Hematopoietic multipotent progenitor cell treated with erythropoietin and hydrocortisone succinate and interleukin-3 and kit ligand, for 6 days (in vitro differentiated cells): ENCODE measurements at places on chromosomes 11 and 22.

DNA sequence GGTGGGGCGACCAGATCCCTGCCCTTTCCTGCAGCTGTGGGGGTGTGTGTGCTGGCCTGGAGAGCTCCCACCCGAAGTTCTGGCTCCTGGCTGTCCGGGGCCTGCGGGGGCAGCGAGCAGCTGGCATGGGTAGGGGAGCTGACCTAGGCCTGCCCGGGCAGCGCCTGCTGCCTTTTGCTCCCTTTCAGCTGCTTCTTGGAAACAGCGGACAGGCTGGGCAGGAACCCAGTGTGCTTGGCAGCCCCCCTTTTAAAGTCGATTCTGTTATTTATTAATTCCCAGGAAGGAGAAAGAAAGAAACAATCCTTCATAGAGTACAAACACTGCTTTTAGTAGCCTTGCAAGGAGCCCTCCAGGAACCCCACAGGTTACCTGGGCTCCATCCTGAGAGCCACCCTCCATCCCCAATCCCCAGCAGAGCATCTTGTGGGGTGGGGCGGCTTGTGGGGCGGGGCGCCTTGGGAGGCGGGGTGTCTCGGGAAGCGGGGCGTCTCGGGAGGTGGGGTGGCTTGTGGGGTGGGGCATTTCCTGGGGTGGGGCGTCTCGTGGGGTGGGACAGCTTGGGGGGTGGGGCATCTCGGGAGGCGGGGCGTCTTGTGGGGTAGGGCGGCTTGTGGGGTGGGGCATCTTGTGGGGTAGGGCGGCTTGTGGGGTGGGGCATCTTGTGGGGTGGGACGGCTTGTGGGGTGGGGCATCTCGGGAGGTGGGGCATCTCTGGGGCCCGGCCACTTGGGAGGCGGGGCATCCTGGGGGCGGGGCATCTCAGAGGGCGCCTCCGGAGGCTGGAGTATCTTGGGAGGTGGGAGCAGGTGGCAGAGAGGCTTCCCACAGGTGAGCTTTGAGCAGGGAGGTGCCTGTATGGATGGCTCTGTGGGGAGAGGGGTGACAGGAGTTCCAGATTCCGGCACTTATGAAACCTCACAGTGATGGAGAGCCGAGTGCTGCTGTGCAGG is 7.0 kb downstream of the CD81 start:
- DNase-seq, result peak; percentile 46

- peak; percentile 89 for DNase-seq
Measured at GRCh38 chr11:59102259-59102765, 4.7 kb upstream of the FAM111B start.

DNA sequence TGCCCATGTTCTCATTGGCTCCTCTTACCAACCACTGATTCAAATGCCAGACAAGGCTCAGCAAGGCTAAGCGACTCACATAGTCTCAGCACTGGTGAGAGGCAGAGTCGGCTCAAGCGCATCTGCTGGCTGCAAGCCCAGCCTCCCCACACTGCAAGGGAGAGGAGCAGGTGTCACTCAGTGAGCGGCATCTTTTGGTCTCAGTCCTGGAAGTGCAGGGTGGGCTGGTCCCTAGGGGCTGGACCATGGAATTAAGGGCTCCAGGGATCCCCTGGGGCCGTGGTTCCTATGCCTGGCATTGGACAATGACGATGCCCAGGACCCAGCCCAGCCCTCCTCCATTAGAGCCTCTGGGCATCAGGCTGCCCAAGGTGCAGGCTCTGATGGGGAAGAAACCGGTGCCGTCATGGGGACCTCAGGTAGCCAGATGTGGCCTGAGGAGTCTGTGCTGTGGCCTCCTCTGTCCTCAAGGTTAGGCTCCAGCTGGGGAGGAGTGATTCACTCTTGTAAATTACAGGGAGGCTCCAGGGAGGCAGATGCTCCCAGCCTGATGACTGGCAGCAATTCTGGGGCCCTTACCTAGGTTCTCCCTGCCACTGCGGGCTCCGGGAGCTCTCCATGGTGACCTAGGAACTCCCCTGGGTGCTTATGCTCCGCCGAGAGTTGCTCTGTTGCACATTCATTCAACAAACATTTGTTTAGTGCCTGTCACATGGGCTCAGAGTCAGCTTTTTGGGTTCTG is 28.0 kb downstream of the FADS2 start:
- no peak for DNase-seq

DNA sequence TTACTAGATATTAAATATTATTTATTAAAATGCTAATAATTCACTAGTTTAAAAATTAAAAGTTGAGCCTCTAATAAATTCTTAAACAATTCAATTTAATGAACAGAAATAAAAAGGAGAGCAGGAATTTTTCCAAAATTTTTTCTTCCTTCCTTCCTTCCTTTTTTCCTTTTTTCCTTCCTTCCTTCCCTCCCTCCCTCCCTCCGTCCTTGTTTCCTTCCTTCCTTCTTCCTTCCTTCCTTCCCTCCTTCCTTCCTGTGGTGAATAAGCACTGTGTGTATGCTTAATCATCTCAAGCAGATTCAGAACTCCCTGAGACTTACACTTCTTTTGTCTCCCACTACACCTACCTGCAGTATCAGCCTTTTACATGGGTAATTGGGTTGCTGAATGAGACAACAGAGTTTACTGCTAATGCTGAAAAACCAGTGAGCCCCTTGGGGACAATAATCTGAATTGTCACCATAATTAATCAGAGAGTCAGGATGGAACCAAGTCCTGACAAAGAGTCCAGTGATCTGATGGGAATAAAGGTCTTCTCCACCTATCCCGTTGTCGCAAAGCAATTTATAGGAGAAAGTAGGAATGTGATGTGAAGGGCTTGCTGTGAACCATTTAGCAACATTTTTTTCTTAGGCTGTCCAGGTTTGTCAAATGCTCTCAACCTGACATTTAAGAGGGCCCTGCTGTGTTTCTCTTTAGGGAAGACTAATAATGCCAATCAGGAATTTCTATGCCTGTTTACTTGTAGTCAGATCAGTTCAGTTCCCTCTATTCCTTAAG is 58.1 kb upstream of the CEP295 start:
- DNase-seq, result no peak

DNA sequence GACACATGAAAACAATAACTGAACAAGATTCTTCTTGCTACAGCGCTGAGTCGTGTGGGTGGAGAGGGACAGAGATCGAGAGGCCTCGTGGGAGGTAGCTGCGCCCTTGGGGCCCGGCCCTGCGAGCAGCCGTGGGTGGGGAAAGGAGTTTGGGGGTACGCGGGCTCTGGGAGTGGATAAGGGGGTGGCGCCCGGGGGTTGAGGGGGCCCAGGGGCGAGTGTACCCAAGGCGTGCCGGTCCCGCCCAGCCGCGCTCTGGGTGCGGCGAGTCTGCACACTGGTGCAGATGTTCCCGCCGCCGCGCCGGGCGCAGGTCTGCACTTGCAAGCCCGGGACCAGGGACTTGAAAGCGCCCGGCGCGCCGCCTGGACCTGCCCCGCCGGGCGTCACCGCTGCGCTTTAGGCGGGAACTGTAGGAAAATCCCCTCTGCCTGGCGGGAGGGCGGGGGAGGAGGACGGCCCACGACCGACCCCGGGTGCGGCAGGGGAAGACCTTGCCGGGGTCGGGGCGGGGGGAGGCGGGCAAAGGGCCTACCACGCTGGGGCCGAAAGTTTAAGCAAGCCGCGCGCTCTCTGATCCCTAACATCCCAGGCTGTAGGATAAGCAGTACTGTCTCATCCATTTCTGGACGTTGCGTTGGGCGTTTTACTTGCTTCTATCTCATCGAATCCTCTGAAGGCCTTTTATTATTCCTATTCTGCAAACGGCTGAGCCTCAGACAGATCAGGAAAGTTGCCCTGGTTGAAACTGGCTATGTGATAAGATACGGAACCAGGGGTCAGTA is 1.4 kb upstream of the KREMEN1 start:
- DNase-seq, result peak; percentile 88

GRCh38 chr11:92702805-92703448 is 266.5 kb upstream of the MTNR1B start:
- no peak for DNase-seq

- peak; percentile 42 for DNase-seq
Measured at GRCh38 chr11:9615031-9615451, 41.6 kb downstream of the WEE1 start.

DNA sequence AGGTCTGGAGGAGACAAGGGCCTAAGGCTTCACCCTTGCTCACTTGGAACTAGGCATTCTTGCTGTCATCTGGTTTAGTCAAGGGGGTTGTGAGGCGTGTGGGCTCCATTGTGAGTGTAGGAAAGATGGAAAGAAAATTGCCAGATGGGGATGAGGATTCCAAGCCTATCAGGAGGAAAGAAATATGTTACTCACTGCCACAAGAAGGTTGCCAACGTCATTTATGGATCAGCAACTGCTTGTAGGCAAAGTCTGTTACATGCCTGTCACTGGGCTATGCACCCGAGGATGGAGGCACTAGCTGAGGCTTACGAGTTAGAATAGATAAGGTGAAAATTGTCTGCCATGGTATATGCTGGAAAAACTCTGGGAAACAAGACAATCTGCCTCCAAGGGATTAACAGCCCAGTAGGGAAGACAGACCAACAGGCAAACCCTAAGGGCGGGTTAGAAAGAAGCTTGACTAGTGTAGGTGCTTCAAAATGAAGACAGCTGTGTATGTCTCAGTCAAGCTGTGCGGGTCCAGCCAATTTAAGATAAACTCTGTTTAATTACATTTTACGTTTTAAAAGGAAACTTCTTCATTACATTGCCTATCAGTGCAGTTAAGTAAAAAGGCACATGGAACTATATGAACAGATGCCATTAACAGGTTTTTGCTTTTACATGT is 47.4 kb downstream of the SNX19 start:
- no peak for DNase-seq

GRCh38 chr11:33529461-33529860 is 171.2 kb downstream of the C11orf91 start:
- no peak for DNase-seq

GRCh38 chr22:28855355-28856094 is 27.8 kb upstream of the ZNRF3 start:
- peak; percentile 81 for DNase-seq

DNA sequence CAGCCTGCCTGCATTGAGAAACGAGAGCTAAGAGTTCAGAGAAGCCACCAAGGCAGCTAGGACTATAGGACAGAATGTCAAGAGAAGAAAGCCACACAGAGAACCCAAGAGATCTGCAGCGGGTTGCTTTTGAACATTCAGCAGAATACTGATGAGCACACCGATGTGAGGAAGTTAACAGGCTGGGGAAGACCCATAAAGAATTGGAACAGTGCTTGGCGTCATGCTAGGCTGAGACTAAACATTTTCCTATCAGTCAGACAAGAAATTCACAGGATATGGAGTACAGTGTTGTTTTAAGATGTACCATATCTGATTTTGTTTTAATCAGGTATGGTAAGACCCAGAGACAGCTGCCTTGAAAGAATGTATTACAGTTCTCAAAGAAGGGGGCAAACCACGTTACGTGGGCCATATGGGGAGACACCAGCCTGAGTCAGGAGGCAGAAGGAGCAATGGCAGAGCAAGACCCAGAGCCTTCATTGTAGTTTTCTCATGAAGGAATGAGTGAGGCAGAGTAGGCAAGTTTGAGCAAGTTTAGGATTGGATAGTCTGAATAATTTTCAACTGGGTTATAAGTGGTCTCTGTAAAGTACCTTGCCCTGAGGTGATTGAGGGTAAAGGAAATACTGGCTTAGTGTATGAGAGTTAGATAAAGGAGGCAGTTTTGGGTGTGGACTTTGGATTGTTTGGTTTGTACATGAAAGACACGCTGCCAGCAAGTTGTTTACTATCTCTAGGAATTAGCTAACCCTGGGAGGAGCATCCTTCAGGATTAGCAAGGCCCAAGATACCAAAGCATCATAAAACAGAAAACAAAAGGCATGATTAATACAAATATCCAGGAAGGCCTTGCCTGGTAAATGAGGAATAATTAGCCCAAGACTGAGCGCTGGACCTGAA is 14.3 kb downstream of the LRRC75B start:
- peak; percentile 55 for DNase-seq

DNA sequence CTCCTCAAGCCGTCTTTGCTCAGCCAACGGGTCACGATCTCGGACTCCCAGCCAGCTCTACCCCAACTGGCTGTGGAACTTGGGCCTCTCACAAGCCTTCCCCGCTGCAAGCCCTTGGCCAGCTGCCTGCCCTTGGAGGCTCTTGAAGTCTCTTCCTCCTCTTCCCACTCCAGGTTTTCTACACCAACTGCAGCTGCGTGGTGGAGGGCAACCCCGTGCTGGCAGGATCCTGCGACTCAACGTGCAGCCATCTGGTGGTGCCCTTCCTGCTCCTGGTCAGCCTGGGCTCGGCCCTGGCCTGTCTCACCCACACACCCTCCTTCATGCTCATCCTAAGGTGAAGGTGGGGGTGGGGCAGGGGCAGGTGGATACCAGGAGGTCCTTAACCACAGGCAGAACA is 40.5 kb upstream of the TPBGL start:
- no peak for DNase-seq

GRCh38 chr11:64485074-64485473 is 105.9 kb upstream of the SLC22A12 start:
- DNase-seq, result no peak

DNA sequence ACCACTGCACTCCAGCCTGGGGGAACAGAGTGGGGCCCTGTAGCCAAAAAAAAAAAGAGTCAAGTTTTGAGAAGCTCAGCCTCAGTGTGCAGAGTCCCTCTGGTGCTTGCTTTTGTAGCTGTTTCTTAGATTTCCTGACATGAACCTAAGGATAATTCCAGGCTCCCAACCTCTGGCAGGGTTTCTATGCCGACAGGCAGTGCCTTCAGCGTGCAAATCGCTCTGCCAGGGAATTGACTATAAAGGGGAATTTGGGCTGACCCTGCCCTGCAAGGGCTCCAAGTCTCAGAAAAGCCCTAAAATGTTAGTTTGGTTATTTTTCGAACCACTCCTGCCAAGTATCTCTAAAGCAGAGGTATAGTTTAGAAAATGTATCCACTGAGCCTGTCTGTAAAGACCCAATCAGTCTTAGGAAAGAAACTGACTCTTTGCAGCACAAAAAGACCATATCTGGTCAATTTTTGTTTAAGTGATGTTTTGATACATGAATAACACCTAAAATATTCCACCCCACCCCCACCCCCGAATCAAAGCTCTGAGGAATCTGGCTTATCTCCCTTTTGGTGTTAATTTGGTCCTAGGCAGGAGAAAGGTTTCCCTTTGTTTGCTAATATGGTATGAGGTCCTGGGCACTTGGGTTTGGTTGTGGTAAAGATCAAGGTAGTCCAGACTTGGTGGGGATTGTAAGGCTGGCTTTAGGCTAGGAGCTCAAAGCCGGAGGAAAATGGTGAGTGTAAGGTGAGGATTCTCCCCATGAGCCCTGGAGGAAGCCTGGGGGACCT is 49.7 kb downstream of the ANO1 start:
- no peak for DNase-seq

DNA sequence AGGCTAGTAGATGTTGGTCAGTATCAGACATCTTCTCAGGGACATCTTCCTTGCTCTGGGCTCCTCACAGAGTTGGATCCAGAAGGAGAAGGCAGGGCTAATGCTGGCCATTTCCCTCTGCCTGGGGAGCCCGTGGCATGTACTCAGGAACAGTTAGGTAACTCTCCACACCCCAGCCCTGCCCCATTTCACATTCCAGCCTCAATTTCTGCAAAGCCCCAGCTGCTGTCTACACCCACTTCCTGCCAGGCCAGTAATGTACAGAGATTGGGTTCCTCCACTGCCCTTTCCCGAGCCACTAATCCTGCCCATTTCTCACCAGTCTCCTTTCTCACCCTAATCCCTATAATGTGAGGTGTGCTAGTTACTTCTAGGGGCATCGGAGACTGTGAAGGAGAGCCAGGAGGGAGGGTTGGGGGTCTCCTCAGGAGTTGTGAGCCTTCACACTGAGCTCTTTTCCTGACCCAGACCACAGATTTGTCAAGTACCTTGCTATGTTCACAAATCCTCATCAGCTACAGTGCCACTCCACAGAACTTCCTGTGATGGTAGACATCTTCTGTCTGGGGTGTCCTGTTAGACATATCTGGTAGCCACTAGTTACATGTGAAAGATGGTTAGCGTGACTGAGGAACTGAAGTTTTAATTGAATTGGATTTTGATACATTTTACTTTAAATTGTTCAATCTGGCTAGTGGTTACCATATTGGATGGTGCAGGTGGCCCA is 1.3 kb upstream of the SEC14L3 start:
- DNase-seq, result no peak
